ENCODE measurements at places on chromosomes 16 and 17.

DNA sequence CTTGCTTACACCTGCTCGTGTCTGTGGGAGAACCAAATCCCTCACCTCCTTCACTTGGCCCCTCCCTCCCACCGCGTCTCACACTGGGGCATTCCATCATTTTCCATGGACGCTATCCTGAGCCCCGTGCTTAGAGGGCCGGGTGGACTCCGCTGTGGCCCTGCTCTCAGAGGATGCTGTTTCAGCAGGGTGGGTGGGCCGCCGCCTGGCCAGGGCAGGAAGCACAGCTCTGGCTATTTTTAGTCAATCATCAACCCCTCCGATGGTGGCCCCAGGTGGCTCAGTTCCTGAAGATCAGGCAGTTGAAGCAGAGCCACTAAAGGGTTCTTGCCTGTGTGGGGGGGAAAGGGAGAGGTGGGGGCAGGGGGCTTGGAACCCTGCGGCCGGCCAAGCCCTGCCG, 230.3 kb downstream of the ENGASE start:
- no peak for DNase-seq

GRCh38 chr17:81148986-81149533, 16.2 kb upstream of the PVALEF start:
- peak; percentile 31 for DNase-seq

DNA sequence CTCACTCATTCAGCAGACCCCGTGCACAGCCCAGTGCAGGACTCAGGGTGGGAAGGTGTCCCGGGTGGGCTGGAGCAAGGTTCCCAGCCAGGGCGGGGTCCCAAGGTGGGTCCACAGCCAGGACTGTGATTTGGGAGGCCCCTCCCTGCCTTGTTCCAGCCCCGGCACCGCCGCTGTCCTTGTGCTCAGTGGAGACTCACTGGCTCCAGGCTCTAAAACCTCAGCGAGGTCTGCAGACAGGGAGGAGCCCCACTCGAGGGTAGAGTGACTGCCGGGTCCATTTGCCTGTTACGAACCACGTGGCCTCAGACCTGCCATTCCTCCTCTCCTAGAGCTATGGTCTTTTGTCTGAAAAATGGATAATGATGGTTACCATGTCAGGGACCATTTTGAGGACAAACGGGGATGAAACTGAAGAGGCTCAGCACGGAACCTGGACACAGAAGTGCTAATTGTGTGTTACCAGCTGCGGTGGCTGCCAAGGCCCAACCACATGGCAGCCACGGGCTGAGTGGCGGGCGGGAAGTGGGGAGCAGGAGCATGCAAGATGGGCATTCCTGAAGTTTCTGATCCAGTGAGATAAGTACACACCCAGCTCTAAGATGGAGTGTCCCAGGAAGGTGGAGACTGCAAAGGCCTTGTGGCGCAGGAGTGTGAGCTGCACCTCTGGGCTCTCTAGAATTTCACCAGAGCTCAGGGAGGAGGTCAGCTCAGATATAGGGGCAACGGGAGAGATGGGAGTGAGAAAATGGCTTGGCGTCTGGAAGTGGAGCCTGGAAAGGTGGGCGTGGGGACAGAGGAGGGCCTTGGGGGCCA, 317.6 kb downstream of the SEC14L1 start:
- DNase-seq: no peak

GRCh38 chr17:41215681-41216080, 10.8 kb upstream of the KRTAP9-2 start:
- DNase-seq: no peak

DNA sequence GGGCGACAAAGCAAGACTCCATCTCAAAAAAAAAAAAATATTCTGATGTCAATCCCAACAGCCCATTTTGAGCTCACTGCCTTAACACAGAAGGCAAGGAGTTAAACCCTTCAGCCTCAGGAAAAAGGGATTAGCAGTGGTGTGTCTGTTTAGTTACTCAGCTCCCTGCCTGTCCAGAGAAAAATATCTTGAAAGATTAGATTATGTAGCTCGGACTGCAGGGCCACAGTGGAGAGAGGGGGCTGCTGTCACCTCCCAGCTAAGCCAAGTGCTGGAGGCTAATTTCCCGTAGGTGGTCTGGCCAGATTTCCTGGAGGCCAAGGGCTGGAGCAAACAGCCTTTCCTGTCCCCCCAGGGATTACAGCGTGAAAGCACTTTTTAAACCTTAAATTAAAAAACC, 50.3 kb downstream of the C16orf95 start:
- no peak for DNase-seq

- DNase-seq: no peak
Measured at GRCh38 chr17:16250635-16251034, 33.6 kb downstream of the PIGL start.

GRCh38 chr16:31006086-31006385, 4.4 kb downstream of the STX1B start:
- DNase-seq: no peak

GRCh38 chr17:39627047-39627711, 427 bp downstream of the PPP1R1B start:
- no peak for DNase-seq

- no peak for DNase-seq
Measured at GRCh38 chr16:10541366-10541765, 39.0 kb downstream of the EMP2 start.

- no peak for DNase-seq
Measured at GRCh38 chr16:85048921-85049562, 21.4 kb downstream of the KIAA0513 start.

- no peak for DNase-seq
Measured at GRCh38 chr16:27452569-27453493, 50.9 kb downstream of the IL21R start.

DNA sequence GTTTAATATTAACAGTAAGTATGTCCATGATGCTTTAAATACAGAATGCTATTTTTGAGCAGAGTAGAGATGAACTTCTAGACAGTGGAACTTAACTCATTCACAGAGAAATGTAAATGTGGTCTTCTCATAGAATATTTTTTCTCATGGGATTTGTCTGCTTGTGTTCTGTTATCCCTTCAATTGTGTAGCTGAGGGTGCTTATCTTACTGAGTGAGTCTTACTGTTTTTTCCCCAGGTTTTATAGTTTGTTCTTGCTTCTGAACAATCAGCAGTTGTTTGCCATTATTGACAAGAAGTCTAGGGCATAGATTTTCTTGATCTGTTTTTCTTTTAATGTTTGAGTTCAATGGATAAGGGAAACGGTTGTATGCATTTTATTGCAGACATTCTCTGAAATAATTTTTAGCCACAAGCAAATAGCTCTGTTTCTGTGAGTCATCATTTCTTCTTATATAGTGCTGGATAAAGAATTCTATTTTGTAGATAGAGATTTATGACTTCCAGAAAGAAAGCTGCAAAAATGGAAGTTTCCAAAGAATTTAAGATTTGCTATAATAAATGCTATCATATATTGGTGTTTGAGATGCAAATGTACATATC, 60.5 kb downstream of the NF1 start:
- no peak for DNase-seq

- no peak for DNase-seq
Measured at GRCh38 chr17:52096056-52096455, 62.5 kb downstream of the CA10 start.

DNA sequence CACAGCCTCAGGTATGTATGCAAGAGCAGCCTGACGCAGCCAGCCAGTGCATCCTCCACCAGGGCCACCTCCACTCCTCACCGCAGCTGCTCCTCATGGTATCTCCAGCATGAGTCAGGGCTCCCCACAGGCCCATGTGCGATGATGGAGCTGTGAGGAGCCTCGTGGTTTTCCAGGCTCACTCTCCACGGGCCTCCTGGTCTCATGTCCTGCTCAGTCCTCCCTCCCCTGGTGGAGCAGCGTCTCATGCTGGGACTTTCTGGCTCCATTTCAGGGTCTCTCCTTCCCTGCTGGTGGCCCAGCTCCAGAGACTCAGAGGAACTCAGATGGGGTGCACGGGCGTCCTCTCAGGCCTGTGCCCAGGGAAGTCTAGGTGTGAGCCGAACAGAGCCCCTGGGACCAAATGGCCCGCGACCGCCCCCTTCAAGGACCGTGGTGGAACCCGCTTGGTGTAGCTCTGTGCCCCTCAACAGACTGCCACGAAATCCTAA, 70.4 kb downstream of the METRNL start:
- no peak for DNase-seq

GRCh38 chr17:47013341-47013740, 34.3 kb upstream of the RPRML start:
- DNase-seq: no peak

- no peak for DNase-seq
Measured at GRCh38 chr16:87550495-87550961, 51.8 kb upstream of the JPH3 start.

GRCh38 chr16:57260294-57260929, 15.4 kb downstream of the ARL2BP start:
- no peak for DNase-seq

DNA sequence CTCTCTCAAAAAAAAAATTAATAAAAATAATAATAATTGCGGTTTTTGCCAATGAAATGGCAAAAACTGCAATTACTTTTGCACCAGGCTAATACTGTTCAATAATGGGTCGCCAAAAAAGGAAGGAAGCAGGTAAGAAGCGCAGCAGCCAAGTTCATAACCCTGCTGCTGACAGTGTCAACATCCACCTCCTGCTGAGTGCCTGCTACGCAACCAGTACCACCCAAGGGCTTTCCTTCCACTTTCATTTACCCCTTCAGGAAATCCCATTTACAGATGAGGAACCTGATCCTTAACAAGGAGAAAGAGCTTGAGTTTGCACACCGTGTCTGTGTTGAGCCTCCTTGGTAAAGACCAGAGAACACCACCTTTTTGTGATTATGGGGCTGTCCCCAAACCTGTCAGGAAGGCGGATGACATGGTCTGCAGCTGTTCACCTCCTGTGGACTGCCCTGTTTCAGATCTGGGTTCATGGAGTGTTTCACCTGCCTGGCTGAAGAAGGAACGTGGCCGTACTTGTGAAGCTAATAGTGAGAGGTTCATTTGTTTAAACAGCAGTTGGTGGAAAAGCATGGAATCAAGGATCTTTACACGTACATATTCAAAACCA, 378.0 kb downstream of the SLC39A11 start:
- DNase-seq: no peak

- DNase-seq: no peak
Measured at GRCh38 chr17:1173432-1174262, 6.1 kb downstream of the ABR start.

DNA sequence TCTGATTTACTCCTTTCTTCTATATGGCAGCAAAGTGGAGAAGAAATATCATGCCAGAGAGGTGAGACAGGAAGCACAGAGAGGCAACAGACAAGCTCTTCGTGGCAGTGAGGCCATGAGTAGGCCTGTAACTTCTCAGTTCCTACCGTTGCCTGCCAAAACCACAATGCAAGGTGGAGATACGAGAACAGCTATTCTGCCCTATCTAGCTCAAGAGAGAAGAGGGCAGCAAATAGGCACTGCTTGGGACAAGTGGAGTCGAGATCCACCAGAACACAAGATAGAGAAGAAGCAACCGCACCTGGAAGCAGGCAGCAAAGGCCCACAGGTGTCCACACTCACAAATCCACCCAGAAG, 24.8 kb downstream of the RANBP10 start:
- DNase-seq: peak; percentile 41

DNA sequence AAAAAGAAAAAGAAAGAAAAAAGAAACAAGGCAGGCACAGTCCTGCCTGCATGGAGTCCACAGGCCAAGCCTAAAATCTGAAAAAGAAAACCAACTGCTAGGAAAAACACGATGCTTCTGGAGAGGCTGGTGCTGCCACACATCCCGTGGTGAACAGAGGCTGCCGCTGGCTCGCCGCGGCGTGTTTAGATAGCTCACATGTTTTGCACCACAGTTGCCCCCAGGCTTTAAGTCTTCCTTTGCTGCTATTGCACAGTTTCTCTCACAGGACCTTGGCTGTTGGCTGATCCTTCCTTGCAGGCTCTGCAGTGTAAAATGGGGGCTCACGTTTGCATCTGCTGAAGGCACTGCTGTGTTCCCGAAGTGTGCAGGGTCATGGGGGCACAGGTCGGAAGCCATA, 8.6 kb downstream of the SLC6A4 start:
- DNase-seq: no peak

DNA sequence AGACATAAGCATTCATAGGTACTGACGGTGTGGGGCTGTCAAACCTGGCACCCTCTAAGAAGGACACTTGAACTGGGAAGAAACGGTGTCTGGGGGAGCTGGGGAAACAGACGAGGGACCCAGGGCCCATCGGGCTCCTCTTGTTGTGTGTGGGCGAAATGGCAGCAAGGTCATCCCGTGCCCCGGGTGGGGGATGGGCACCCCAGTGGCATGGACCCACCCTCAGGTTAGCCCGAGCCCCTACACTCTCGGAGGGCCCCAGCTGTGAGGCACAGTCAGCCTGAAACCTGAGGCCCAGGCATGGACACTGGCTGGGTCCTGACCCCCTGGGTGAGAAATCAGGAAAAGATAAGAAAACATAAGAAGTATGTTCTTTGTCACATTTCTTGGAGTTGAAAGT, 57.1 kb downstream of the MYO18A start:
- DNase-seq: no peak

GRCh38 chr16:48542020-48542473, 67.9 kb downstream of the N4BP1 start:
- DNase-seq: no peak

DNA sequence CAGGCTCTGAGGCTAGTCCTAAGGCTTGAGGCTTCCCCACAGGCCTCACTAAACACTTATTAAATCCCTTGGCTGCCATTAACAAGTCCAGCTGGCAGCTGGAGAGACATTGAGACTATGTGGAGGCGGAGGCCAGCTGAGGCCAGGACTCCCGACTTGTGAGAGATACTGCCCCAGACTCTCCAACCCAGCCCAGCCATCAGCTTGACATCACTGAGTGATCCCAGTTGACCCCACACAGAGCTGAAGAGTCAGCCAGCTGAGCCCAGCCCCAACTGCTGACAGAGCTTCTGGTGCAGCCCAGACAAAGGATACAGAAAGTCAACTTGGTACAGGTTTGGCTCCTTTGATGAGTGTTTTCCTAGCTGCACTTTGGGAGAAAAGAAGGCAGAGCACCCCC, 343.1 kb downstream of the C16orf95 start:
- DNase-seq: no peak

GRCh38 chr17:56978441-56979090, 635 bp downstream of the SCPEP1 start:
- DNase-seq: peak; percentile 43

- no peak for DNase-seq
Measured at GRCh38 chr16:12417030-12417814, 386.5 kb downstream of the CPPED1 start.
